SK-N-SH treated with all-trans-retinoic acid at 6 μM for 48 hours (cell line): ENCODE measurements at places on chromosomes 3 and 15.

DNA sequence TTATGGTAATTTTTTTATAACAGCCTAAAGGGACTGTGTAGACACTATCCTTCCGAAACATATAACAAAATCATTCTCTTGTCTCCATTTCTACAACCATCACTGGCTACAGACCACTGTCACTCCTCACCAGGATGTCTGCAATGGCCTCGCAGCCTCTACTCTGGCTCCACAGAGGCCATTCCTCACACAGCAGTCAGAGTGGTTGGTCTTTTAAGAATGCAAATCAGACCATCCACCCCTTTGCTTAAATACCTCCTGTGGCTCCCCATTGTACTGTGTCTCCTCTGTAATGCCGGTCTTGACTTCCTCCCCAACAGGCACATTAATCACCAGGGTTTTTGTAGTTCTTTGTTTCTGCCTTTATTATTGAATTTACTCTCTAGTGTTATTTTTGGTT lies 344.8 kb downstream of the ERC2 start:
- ATAC-seq: no peak

- ATAC-seq: no peak
Measured at GRCh38 chr3:160291909-160292299, 66.7 kb downstream of the C3orf80 start.

DNA sequence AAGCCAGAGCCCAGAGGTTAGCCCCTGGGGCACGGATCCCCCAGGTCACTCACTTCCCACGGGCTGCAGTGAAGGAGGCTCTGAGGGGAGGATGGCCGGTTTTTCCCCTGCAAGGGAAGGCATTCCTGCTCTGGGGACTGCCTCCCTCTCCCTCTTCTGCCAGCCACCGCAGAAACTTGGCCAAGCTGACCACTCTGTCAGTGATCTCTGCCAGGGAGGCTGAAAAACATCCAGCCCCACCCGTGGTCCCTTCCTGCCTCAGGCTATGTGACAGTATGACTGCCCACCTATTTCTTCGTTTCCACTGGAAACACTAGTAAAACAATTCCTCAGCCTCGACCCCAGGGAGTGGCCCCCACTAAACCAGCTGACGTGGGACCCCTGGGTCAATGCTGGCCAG lies 14.6 kb upstream of the FANCD2 start:
- no peak for ATAC-seq

DNA sequence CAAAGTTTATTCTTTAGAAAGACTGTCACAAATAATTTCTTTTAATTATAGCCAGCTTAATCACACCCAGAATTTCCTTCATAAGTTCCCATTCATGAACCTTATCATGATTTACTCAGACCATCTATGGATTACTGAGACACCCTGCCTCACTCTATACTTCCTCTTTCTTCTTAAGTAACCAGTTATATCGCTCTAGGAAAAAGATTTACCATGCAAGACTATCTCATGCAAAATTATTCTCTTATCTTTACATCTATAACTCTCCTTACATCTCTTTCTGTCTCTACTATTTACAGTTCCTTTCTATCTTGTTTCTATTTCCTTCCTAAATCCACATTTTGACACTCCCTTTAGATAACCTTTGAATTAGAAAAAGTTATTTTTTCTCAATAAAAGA lies 316.8 kb downstream of the POLQ start:
- no peak for ATAC-seq

GRCh38 chr3:107206141-107206540 lies 171.1 kb upstream of the CCDC54 start:
- peak; percentile 58 for ATAC-seq

- peak; percentile 50 for ATAC-seq
Measured at GRCh38 chr15:76155731-76156130, 95.9 kb downstream of the TMEM266 start.

DNA sequence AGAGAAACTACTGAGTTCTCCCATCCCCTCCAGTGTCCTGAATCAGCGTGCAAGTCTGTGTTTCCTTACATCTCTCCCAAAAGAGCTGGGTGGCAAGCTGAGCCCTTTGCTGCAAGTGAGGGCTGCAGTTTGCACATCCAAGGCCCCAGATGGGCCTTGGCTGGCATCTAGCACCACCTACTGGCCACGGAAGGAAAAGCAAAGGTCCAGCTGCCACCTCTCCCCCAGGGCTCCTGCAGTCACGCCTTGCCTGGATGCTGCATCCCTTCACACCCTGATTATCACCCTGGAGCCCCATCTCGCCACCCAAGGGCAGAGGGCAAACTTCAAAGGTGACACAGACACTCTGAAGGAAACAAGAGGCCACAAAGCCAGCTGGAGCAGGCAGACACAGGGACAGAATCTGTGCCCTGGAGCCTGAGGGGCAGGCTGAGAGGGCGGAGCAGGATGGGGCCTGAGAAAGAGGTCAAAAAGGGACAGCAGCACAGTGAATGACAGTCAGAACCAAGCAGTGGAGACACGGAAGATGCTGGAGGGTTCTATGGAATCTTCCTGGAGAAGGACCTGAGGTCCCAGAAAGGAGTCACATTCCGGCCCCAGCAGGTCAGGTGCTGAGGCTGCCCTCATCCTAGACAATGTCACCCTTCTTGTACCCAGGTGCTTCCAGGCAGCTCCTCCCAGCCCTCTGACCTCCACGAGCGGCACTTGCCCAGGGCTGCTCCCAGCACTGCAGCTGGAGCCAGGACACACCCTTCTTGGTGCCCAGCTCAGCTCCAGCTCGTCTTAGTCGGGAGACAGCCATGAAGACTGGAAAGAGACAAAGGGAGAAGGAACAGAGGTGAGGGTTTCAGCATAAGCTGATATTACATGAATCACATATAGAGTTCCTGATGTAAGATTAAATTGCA lies 18.3 kb upstream of the NTRK3 start:
- peak; percentile 87 for ATAC-seq

GRCh38 chr15:62904041-62904910 lies 138.3 kb upstream of the TPM1 start:
- no peak for ATAC-seq

DNA sequence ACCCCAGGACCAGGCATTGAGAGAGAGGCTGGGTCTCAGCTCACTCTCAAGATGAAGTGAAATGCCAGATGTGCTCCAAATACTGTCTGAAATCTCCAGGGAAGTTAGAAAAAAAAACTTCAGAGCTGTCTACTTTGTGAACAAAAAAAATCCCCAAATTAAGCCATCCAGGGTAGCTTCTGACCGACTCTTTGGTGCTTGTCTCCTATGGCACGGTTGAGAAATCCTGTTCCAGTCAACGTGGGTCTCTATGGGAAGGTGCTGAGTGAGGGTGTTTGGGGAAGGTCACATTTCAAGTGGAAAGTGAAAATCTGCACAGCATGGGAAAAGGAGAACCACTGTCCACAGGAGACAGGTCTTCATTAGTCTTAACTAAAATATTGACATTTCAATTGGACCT lies 322.5 kb upstream of the CFAP20DC start:
- no peak for ATAC-seq

GRCh38 chr15:85897207-85897894 lies 102.6 kb upstream of the KLHL25 start:
- ATAC-seq: no peak

- 0 out of 3 replicates have a peak, but pooled peaks have one; percentile 5 for ATAC-seq
Measured at GRCh38 chr3:46866032-46866595, 2.9 kb upstream of the MYL3 start.

DNA sequence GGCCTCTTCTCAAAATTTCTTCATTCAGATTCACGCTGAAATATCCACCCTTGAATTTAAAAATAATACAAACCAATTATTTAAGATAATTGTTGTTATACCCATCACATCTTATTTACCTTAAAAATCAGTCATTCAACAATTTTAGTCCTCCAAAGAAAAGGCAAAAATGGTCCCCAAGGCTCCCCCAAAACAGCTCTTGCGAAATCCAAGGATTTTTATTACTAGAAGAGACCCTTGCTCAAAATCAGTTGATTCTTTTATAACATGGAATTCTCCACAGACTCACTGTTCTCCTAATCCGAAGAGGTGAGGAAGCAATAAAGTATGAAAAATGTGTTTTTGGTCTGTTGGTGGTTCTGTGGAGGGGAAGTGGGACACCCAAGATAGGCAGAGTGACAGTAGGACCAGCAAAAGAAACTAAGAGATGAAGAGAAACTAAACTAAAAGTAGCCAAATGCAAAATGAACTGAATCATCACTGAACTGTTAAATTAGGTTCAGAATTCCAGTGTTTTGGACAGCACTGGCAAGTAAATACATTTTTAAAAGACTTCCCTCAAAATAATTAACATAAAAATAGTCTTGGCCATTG lies 19.1 kb upstream of the PLCH1 start:
- ATAC-seq: no peak

DNA sequence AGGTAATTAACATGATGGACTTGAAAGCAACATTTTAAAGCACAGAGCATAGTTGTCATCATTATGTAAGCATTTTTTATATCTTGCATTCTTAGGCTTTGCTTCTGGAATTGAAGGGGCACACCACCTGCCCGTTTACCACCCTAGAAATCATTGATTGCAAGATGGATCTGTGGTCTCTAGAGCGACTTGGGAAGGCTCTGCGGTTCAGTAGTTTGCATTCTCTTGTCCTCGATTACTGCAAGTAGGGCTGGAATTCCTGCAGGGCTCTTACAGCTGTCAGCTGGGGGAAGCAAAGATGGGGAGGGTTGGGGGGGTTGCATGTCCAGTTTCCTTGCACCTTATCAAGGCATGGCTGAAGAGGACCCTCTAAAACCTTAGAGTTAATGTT lies 56.7 kb upstream of the RNF7 start:
- ATAC-seq: no peak

DNA sequence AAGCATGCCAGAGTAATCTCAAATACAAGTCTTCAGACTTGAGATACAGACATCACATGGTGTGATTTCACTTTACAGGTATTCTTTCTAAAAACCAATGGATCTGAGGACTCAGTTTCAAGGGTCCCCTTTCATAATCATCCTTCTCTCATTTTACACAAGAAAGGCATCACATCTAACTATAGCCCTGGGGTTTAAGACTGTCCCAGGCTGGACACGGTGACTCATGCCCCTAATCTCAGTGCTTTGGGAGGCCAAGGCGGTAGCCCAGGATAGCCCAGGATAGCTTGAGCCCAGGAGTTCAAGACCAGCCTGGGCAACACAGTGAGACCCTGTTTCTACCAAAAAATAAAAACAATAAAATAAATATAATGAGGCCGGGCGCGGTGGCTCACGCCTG lies 36.4 kb downstream of the UBP1 start:
- ATAC-seq: no peak; the same call in 2 of the 3 replicates

GRCh38 chr15:74955017-74955416 lies 1.6 kb downstream of the RPP25 start:
- ATAC-seq: no peak

- ATAC-seq: no peak
Measured at GRCh38 chr3:196192524-196193051, 18.6 kb downstream of the ZDHHC19 start.

DNA sequence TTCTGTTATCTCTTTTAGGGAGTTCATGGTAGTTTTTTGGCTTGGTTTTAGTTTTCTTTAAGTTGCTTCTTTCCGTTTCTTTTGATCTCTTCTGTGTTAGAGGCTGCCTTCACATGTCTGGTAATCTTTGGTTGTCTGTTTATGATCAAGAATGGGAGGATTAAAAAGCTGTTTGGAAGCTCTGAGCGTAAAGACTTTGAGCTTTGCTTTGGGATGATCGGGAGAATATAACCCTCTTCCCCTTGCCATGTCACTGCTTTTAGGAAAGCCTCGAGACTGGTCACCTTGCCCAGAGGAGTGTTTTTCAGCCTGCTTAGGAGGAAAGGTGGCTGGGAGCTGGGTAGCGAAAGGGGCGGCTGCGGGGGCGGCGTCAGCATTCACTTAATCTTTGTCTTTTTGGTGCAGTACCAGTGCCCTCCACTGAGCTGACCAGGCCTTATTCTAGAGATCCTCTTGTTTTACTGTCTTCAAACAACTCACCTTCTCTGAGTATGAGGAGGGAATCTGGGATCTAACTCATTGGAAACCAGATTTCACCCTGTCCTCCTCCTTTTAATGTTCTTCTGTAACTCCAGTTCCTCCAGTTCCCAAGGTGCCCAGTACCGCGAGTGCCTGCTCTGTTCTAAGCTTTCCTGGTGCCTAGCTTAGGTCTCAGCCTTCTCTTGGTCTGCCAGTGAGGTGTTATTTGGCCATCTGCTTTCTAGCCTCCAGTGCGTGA lies 15.5 kb downstream of the TATDN2 start:
- ATAC-seq: peak; percentile 99

- ATAC-seq: no peak
Measured at GRCh38 chr3:113867506-113867905, 28.9 kb downstream of the GRAMD1C start.

GRCh38 chr3:42843713-42844411 lies 31.8 kb downstream of the CYP8B1 start:
- no peak for ATAC-seq

- ATAC-seq: no peak
Measured at GRCh38 chr3:130316169-130316568, 29.3 kb upstream of the COL6A5 start.

DNA sequence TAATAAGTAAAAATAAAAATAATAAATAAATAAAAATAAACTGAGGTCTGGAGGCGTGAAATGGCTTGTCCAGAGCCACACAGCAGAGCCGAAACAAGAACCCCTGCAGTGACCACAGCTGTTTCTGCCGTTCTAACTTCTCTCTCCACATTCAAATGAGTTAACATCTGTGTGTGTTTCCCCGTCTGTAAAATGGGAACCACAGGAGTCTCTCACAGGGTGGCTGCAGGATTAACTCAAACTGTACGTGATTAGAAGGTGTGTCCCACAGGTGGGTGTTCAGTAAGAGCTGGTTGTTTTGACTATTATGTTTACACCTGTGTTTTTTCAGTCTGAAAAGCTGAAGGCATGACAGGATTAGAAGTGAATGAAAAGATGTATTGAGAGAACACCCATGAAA lies 27.0 kb upstream of the MUC4 start:
- ATAC-seq: no peak

- no peak for ATAC-seq
Measured at GRCh38 chr3:131795390-131796090, 239.3 kb downstream of the CPNE4 start.

GRCh38 chr3:135301670-135302069 lies 506.6 kb downstream of the EPHB1 start:
- no peak for ATAC-seq

DNA sequence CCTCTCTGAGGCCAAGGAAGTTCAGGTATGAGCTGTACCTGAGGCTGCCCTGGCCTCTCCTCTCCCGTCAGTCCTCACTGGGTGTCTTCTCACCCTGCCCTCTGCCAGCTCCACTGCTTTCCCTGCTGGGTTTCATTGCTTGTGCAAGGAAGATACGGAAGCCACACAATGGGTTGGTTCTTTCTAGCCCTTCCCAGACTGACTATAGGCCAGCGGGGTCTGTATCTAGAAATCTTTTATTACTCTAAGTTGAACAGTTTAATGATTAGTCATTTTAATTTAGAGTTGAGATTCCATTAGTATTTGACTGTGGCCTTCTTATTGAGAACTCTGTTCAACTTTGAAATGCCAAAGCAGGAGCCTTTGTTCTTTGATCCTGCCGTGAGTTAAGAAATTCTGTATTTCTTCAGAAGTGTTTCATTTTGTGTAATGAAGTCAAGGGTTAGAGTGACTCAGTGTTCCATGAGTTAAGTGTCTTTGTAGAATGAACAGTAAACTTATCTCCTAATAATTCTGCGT lies 16.2 kb downstream of the C3orf62 start:
- ATAC-seq: peak; percentile 30

GRCh38 chr3:148078658-148079057 lies 619.0 kb upstream of the AGTR1 start:
- no peak for ATAC-seq
